Naive thymus-derived CD8-positive, alpha-beta T cell (primary cell): ENCODE measurements at places on chromosomes 11 and 22. TPM values are rescaled to one million over a fixed set of nuclear protein-coding genes. Genes with fewer than 3 reads are reported as not detected.

GRCh38 chr11:130760515-130761125, 155.7 kb downstream of the SNX19 start:
- DNase-seq, result no peak

DNA sequence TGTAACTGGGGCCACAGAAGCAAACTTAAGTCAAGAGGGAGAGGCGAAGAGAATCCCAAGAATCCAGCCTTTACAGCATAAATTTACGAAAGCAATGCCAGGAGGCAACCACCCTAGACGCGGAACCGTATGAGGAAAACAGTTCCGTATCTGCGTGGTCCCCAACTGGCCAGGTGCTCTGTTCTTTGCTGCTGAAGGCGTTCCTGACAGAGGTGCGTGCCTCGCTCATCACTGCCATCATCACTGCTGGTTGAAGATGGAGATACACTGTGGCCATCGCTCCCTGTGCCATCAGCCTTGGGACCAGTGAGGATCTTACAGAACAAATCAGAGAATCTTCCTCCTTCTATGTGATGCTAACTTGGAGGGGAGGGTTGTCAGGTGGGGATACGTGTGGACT, 270.5 kb upstream of the B3GAT1 start:
- DNase-seq, result no peak

DNA sequence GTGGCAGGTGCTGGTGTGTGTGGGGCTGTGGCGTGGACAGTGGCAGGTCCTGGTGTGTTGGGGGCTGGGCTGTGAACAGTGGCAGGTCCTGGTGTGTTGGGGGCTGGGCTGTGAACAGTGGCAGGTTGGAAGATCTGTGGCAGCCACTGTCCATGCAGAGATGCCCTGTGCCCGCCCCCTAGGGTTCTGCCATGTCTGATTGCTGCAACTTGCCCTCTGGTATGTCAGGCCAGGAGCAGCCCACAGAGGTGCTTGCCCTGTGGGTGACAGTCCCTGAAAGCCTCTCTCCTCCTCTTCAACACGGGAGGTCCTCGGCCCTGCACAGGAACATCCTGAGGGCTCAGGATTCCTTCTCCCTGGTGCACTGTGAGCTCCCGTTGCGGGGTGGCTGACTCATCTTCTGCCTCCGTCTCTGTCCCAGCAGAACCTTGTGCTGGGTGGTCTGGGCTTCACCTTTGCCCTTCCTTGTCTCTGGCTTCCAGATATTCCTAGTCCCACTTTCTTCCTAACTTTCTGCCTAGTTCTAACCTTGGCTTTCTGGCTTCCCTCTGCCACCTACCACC, 13.5 kb downstream of the OPCML start:
- DNase-seq, result no peak

GRCh38 chr11:1693327-1694063, 3.5 kb upstream of the KRTAP5-6 start:
- DNase-seq, result peak; percentile 77

GRCh38 chr11:111829185-111829968, 42.0 kb downstream of the ALG9 start:
- DNase-seq, result no peak

GRCh38 chr11:65988791-65989592, 13.0 kb downstream of the EIF1AD start:
- DNase-seq, result peak; percentile 94

GRCh38 chr22:19448076-19448607, 631 bp upstream of the C22orf39 start:
- no peak for DNase-seq

GRCh38 chr22:42134100-42135020, 3.8 kb upstream of the CYP2D6 start:
- no peak for DNase-seq

DNA sequence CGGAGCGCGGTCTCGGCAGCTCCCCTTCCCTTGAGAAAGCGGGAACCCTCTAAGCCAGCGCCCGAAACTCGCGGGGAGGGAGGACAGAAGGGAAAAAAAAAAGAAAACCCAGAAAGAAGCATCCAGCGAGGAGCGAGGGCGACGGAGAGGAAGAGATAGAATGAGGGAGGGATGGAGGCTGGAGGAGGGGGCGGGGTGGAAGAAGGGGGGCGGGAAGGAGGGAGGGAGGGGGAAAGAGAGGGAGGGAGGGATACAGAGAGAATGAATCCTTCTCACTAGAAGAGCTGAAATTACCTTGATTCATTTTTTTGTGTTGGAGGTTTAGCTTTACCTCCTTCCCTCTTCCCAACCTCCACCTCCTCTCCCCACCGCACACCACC, 19.3 kb upstream of the BDNF start:
- DNase-seq, result no peak

- peak; percentile 79 for DNase-seq
Observed at GRCh38 chr11:66386171-66387069, 14.9 kb upstream of the SLC29A2 start.

GRCh38 chr11:128830290-128831173, 36.6 kb downstream of the KCNJ1 start:
- peak; percentile 19 for DNase-seq

- no peak for DNase-seq
Observed at GRCh38 chr11:75924966-75925784, 110.2 kb downstream of the UVRAG start.

DNA sequence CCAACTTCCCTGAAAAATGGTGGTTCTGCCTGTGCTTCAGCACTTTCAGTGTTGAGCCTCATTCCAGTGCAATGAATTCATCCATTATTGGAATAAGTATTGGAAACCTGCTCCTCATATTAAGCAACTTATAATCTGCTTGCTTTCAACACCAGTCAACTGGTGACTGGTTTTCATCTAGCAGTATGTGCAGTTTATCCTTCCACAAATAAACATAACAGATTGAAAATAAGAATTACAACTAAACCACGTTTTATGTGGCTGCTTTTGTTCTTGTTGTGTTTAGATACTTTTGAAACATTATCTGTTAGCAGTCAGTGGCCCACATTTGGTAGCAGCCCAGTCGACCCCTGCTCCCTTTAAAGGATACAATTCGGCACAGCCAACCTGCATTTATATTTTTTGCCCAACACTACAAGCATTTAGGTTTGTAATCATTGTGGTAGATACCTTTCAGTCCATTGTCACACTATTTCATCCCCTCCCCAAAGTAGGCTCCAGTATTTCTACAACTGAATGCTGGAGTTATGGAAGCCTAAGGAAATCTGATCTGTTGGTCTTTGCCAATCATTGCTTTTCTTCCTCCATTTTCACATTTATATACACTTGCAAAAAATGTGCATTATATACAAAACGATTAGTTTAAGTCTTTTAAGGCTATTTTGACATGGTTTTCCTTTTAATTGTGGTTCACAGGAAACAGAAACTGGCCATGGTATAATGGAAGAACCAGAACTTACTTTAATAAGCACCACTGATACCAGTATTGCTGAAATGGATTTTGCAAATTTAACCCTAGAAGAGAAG, 13.1 kb downstream of the TAF1D start:
- DNase-seq, result no peak

DNA sequence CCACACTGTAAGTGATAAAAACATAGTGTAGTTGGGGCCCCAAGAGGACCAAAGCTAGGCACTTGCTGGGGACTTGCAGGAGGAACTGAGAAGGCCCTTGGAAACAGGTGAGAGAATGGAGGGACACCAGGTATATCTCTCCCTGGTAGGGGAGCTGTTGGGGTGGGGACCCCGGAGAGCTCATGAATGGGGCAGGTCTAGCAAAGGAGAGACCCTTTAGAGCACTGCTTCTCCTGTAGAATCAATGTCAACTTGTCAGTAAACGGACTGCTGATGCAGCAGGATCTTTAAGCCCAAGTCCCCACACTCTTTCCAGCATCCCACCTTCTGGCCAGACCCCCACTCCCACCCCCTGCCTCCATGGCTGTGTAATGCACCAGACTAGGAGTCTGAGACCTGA, 109.6 kb upstream of the THY1 start:
- no peak for DNase-seq

GRCh38 chr11:16925561-16926065, 88.6 kb downstream of the PLEKHA7 start:
- no peak for DNase-seq

GRCh38 chr22:41028841-41029240, 63.6 kb upstream of the EP300 start:
- no peak for DNase-seq

- DNase-seq, result no peak
Observed at GRCh38 chr11:1233351-1234053, 10.6 kb downstream of the MUC5B start.

GRCh38 chr11:47467357-47467756, 18.4 kb upstream of the RAPSN start:
- DNase-seq, result no peak

DNA sequence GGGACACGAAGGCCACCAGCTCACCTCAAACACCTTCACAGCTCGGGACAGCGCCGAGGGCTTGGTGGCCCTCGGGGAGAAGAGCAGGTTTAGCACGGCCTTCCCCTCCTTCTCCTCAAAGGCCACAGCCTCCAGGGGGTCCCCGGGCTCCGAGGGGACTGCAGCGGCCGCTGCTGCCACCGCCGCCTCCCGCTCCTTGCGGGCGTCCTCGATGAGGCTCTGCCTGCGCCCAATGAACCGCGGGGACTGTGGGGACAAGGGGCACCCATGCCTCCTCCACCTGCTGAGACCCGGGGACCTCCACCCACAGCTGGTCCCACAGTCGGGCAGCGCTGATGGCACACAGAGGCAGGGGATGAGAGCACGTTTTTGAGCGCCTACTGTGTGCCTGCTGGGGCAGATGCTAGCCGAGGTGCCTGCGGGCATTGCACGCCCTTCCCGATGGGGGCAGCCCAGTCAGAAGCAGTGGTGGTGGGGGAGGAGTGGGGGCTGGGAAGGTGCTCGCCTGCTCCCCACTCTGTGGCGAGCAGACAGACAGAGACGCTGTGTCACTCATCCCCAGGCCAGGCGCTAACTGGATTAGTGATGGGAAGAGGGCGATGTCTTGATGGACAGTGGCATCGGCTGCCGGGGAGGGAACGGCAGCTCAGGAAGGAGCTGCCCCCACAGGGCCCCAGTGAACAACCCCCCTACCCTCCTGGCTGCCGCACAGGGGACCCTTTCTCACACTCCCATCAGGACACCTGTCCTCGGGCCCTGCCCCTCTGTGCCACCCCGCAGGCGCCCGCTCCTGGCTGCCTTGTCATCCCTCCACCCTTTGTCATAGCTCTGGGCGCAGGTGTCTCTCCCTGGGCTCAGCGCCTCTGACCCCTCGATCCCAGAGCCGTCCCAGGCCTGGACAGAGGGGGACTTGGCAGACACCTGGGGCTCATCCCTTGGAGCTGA, 1.7 kb downstream of the TH start:
- no peak for DNase-seq

Gene MMP27
- polyA plus RNA-seq, result not detected

Gene CSF2RB
- not detected for polyA plus RNA-seq

Gene LRRC75B
- not detected for polyA plus RNA-seq

Gene EMID1
- not detected for polyA plus RNA-seq

Gene SMCO4
- polyA plus RNA-seq, result 0.99 TPM

Gene DYNC2H1
- 0.54 TPM for polyA plus RNA-seq
